T-helper 2 cell treated with Interferon-gamma antibody and Interleukin-4, amounts not matched to agents 5 μg/mL and 100 μg/mL, for 36 hours (primary cell): ENCODE measurements at places on chromosomes 7 and 10.

DNA sequence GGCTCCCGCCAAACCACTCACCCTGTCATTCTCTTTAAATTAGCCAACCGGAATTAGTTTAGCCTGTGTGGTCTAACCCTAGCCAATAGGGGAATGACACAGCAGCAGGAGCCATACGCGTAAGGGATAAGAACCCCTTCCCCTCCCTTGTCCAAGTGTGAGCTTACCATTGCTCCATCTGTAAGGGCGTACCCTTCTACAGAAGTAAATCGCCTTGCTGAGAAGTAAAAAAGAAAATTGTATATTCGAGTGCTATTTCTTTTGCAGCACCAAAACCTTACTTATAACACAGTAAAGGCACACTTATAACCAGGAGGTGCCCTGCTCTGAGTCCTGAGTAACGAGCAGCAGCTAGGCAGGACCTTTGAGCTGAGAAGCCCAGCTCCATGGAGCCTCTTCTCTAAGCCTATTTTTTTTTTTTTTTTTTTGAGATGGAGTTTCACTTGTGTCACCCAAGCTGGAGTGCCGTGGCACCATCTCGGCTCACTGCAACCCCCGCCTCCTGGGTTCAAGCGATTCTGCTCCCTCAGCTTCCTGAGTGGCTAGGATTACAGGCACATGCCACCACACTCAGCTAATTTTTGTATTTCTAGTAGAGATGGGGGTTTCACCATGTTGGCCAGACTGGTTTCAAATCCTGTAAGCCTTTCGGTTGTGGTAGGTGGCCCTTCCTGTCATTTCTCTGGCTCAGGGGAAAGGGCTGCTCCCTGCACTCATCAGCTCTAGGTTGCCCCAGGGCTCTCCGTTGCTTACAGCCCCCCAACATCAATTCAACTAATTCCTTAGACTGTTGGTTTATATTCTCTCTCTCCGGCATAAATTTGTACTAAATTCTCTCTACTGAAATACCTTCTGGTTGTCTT is 73.3 kb downstream of the NSUN6 start:
- H3K27ac ChIP-seq: no peak overlapping the region
- H3K4me1 ChIP-seq: peaks cover 25% of the 10 kb centered on the region
- H3K27me3 ChIP-seq: no peaks in the 10 kb centered on the region

DNA sequence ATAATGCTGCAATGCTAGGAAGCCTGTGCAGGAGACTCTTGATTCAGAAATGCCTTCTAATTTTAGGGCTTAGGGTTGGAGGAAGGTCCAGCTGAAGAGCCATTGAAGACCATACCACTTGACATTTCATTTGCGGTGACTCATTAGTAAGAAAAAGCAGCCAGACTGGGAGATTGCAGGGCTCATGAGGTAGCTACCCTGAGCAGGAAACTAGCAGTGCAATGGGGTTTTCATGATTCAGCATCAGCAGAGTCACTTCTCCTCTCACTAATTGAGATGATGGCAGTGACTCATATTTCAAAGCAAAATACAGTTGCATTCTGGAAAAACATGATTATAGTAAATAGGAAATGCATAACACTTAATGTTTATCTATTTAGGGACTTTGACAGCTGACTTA is 434.1 kb downstream of the DNAJB9 start:
- no peak overlapping the region for H3K4me3 ChIP-seq
- H3K36me3 ChIP-seq: no peaks in the 10 kb centered on the region
- no peaks in the 10 kb centered on the region for H3K27me3 ChIP-seq
- H3K4me1 ChIP-seq: no peaks in the 10 kb centered on the region
- DNase-seq: no peak

DNA sequence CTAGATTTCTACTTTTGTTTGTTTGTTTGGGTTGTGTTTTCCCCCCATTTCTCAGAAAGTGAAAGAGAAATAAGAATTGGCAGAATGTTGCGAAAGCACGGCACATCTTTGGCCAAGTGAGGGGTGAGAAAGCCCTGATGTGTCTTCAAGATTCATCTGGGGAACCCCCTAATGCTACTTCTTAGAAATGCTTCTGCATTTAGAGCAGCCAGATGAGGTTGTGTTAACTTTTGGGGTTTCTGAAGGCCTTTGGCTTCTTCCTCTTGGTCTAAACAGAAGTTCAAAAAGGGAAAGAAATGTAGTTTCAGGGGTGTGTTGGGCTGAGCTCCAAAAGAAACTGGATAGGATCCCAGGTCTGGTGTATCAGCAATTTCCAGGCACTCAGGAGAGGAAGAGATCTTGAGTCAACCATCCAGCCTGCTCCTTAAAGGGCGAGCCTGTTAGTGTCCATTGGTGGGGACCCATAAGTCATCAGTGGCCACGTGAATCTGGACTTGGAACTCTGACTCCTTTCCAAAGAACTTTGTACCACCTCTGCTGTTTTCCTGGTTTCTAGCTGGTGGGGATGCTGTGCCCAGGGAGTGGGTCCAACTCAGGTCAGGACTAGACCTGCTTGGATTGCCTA is 6.5 kb downstream of the DUSP5 start:
- no peaks in the 10 kb centered on the region for H3K27me3 ChIP-seq
- H3K4me1 ChIP-seq: peaks cover 91% of the 10 kb centered on the region
- peak overlapping the region; percentile 89 for H3K27ac ChIP-seq
- H3K36me3 ChIP-seq: peaks cover 67% of the 10 kb centered on the region

GRCh38 chr10:17781856-17782255 is 27.3 kb upstream of the MRC1 start:
- no peak overlapping the region for H3K27ac ChIP-seq
- H3K36me3 ChIP-seq: no peaks in the 10 kb centered on the region
- peaks cover 4% of the 10 kb centered on the region for H3K27me3 ChIP-seq
- DNase-seq: no peak

DNA sequence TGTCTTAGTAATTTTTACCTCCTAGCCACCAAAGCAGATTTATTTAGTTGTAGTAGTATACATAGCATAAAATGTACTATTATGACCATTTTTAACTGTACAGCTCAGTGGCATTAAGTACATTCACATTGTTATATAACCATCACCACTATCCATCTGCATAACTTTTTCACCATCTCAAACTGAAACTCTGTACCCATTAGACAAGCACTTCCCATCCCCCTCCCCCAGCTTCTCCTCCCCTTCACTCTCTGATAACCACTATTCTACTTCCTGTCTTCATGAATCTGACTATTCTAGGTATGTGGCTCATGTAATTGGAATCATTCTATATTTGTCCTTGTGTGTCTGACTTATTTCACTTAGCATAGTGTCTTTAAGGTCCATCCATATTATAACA is 71.9 kb downstream of the MRPL32 start:
- no peaks in the 10 kb centered on the region for H3K36me3 ChIP-seq
- H3K4me1 ChIP-seq: peaks cover 6% of the 10 kb centered on the region
- H3K27me3 ChIP-seq: peaks cover 12% of the 10 kb centered on the region
- no peak for DNase-seq

DNA sequence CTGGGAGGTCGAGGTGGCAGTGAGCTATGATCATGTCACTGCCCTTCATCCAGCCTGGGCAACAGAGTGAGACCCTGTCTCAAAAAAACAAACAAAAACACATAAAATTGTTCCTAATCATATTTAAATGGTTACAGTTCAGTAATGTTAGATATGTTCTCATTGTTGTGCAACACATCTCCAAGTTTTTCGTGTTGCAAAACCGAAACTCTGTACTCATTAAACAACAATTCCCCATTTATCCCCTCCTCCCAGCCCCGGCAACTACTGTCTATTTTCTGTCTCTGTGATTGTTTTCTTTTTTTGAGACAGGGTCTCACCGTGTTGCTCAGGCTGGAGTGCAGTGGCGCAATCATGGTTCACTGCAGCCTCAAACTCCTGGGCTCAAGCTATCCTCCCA is 16.1 kb upstream of the PRXL2A start:
- H3K36me3 ChIP-seq: no peaks in the 10 kb centered on the region
- no peaks in the 10 kb centered on the region for H3K4me1 ChIP-seq
- peaks cover 13% of the 10 kb centered on the region for H3K27me3 ChIP-seq
- no peak for DNase-seq
- no peak overlapping the region for H3K4me3 ChIP-seq

DNA sequence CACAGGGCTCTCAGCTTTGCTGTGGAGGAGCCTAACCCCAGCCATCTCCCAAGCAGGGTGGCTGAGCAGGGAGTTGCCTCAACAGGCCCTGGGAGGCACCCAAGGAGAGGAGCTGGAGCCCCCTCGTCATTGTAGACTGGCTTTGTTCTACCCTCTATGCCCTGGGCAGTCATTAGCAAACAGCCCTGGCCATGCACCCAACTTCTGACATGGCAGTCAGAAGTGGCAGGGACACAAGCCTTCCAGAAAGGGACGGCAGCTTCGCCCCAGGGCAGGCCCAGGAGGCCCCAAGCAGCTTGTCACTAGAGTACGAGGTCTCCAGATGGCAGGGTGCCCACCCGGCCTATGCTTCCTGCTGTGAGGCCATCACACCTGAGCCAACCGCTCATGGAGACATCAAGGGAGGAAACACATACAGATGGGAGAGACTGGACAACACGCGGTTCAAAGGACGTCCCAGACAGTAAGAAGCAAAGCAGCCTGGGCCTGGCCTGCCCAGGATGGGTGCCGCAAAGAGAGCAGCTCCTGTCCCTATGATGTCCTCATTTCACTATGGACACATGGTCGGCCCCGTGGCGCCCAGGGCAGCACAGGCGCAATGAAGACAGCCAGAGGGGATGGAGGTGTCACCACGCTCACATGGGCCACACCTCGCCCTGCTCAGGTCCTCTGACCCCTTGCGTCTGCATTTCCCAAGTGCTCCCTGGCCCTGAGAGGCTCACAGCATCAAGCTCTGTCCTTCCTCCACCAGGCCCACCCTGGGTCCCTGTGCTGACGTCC is 190.9 kb upstream of the CXCL12 start:
- H3K27me3 ChIP-seq: no peaks in the 10 kb centered on the region
- H3K36me3 ChIP-seq: no peaks in the 10 kb centered on the region
- H3K4me3 ChIP-seq: no peak overlapping the region

DNA sequence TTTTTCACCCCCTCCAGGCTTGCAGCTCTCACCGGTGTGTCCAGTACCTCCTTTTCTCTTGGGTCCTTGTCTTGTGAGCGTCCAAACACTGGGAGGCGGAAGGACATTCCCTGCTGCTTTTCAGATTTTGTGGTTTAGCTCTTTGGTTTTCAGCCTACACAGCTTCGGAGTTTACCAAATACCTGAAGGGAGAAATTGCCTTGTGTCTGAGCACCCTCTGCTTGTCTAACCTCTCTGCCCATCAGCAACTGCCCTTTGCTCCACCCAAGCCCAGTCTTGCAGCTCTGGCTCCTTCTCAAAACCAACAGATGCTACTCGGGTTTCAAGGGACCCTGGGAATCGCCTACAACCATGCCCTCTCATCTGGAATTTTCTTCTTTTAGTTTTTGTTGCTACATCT is 519.1 kb upstream of the IGFBP3 start:
- DNase-seq: no peak
- H3K36me3 ChIP-seq: no peaks in the 10 kb centered on the region
- H3K4me1 ChIP-seq: no peaks in the 10 kb centered on the region
- H3K27me3 ChIP-seq: no peaks in the 10 kb centered on the region

- H3K27me3 ChIP-seq: no peaks in the 10 kb centered on the region
- no peaks in the 10 kb centered on the region for H3K36me3 ChIP-seq
- no peak overlapping the region for H3K4me3 ChIP-seq
- no peak overlapping the region for H3K27ac ChIP-seq
Observed at GRCh38 chr10:6182454-6183098, 20.2 kb upstream of the PFKFB3 start.

- H3K27ac ChIP-seq: no peak overlapping the region
- H3K36me3 ChIP-seq: peaks cover 47% of the 10 kb centered on the region
- H3K27me3 ChIP-seq: no peaks in the 10 kb centered on the region
- DNase-seq: no peak
- H3K4me3 ChIP-seq: no peak overlapping the region
- no peaks in the 10 kb centered on the region for H3K4me1 ChIP-seq
Observed at GRCh38 chr7:116902867-116903266, 40.5 kb downstream of the CAPZA2 start.

- H3K27ac ChIP-seq: no peak within 1 kb of the TSS
- DNase-seq: no peak
- H3K27me3 ChIP-seq: peaks cover 1% of the 10 kb centered on the region
- H3K36me3 ChIP-seq: no peaks in the 10 kb centered on the region
Observed at GRCh38 chr10:99782447-99783286, at the start of gene ABCC2. ABCC2 (plus strand) TSS chr10:99782640; CDS start chr10:99782845, 205 bp downstream.

DNA sequence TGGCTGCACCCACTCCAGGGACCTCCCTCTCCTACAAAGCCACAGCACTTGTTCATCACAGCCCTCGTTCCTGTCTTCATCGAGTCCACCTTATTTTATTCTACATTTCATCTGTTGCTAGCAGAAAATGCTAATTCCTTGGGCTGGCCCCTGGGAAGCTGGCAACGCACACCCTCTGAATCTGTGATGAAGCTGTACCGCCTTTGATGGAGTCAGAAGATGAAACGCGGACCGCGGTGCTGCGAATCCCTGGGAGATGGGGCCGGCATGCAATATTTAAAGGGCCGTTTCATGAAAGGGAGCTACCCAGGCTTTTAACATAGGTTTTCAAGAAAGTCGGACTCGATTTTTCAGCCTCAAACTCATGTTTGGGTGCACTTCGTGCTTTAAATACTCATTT is 88.5 kb downstream of the NPTX2 start:
- H3K27ac ChIP-seq: no peak overlapping the region
- DNase-seq: no peak
- H3K27me3 ChIP-seq: no peaks in the 10 kb centered on the region
- H3K4me1 ChIP-seq: no peaks in the 10 kb centered on the region
- H3K4me3 ChIP-seq: no peak overlapping the region

DNA sequence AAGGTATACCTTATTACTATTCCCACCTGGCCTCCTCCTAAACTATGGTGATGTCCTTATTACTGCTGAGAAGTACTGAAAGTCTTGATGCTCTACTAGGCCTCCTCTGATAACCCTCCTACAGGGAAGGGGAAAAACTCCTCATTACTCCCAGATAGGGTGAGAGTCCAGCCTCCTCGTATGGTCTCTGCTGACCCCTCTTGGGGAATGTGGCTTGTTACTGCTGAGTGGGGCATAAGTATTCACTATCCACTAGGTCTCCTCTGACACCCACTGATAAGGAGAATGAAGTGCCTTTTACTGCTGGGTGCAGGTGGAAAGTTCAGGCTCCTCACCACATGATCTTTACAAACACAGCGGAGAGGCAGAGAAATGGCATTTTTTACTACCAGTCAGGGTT is 222.9 kb downstream of the CHRM2 start:
- no peak for DNase-seq
- no peaks in the 10 kb centered on the region for H3K36me3 ChIP-seq
- no peaks in the 10 kb centered on the region for H3K27me3 ChIP-seq
- H3K27ac ChIP-seq: no peak overlapping the region
